ENCODE measurements at places on chromosomes 6 and 20. TPM values are rescaled to one million over a fixed set of nuclear protein-coding genes. Genes with fewer than 3 reads are reported as not detected.

RSPH3 gene
- 5.0 TPM for total RNA-seq

NPEPL1 gene
- total RNA-seq: 14.2 TPM

SLC2A4RG gene
- 58.7 TPM for total RNA-seq

DEK gene
- total RNA-seq: 85.4 TPM

TRIM40 gene
- total RNA-seq: not detected

SNAP91 gene
- 0.52 TPM for total RNA-seq

RAB44 gene
- 0.13 TPM for total RNA-seq

KHDC1L gene
- not detected for total RNA-seq

TUBB1 gene
- total RNA-seq: not detected

ERVFRD-1 gene
- not detected for total RNA-seq

CNBD2 gene
- 3.4 TPM for total RNA-seq

CEP162 gene
- total RNA-seq: 1.9 TPM

C6orf118 gene
- total RNA-seq: not detected

MAP1LC3A gene
- total RNA-seq: 52.6 TPM

IDH3B gene
- 102 TPM for total RNA-seq

MACROD2 gene
- 0.96 TPM for total RNA-seq

SOBP gene
- total RNA-seq: 1.0 TPM

MAFB gene
- 0.39 TPM for total RNA-seq

PDE7B gene
- 5.0 TPM for total RNA-seq

TEAD3 gene
- total RNA-seq: 33.4 TPM

LRRC1 gene
- 8.9 TPM for total RNA-seq

COL9A1 gene
- total RNA-seq: not detected

Measured in epithelial cell of alveolus of lung (primary cell).